Amniotic stem cell (primary cell): ENCODE measurements at places on chromosomes 11 and 22.

- DNase-seq, result no peak
Measured at GRCh38 chr11:1762537-1763302, 1.0 kb downstream of the CTSD start.

- no peak for DNase-seq
Measured at GRCh38 chr11:65210748-65211147, 29.0 kb downstream of the CAPN1 start.

GRCh38 chr11:33065445-33066178 is 26.2 kb downstream of the TCP11L1 start:
- DNase-seq, result peak; percentile 30

DNA sequence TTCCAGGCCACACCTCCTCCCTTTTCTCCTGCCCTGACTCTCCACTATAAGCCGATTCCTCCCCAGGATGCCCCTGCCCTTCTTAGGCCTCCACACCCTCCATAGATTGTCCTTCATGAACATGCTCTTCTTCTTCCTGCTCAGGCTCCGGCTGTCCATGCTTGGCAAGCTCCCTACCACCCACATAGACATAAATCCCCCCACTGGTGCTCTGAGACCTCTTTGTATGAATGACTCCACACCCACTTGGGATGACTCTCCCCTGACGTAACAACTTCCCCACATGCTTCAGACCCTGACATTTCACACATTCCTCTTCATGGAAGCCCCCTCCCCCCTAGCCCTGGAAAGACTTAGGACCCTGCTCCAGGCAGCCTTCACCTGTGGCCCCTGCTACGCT is 542.5 kb upstream of the LARGE1 start:
- no peak for DNase-seq

DNA sequence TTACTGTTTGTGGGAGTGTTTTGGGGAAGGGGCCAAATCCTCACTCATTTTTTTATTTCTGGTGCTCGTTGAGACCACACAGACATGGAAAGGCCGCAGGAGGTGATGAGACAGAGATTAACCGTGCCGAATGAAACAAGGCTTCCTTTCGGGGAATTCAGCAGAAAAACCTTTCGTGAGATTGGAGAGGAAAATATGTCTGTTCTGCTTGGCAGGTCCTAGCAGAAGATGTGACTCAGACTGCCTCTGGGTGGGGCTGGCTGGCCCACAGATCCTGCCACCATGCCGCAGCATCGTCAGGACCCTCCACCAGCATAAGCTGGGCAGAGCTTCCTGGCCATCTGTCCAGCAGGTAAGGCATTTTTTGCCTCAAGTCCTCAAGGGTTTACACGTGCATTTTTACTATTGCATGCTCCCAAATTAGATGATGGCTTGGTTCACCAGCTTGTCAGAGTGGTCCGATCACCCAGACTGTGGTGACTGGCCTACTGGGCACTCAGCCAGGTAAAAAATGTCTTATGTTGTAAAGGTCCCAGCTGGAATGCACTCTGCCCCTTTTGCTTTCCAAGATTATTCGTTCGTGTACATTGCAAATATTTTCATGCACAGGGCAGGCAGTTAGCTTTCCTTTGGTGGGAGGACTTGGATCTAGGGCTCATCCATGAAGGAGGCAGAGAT is 1.5 kb downstream of the DDB2 start:
- DNase-seq, result peak; percentile 92

GRCh38 chr11:6096417-6096816 is 11.1 kb upstream of the OR56B4 start:
- DNase-seq, result no peak

DNA sequence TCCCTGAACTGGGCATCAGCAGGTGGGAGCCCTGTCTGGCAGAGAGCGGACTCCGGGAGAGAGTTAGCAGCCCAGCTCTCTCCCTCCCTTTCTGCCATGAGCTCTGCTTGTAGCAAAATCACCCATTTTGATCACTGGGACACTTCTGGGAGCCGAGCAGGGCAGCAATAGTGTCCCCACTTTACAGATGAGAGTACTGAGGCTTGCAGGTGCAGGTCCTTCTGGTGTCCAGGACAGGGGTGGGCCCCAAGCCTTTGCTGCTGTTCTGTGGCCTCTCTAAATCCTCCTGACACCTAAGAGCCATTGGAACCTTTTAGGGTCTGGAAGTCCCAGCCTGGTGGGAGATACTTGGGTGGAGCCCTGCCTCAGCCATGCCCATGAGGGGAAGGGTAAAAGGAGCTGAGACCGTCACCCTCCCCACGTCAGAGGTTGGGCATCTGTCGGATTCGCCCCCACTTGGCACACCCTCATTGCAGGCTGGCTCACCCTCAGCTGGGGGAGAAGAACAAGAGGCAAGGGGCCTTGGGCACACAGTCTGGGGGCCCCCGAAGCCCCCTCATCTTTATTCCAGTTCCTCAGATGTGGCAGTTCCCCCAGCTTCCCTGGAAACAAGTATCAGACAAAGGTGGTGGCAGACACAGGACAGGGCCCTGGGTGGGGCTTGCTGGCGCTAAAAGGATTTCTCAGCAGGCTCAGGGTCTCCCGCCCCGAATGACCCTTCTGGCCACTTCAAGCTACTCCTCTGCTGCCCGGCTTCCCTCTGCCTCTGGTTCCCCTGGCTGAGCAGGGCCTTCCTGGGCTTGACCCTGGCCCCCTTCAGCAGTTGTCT is 4.5 kb downstream of the RIN1 start:
- no peak for DNase-seq

GRCh38 chr11:43833657-43834073 is 47.0 kb upstream of the ALKBH3 start:
- no peak for DNase-seq
